ENCODE measurements at places on chromosomes 1 and 21. TPM values are rescaled to one million over a fixed set of nuclear protein-coding genes. Genes with fewer than 3 reads are reported as not detected.

GRCh38 chr1:148263128-148263905 lies 111.2 kb upstream of the NBPF11 start:
- peak; percentile 26 for DNase-seq

- no peak for DNase-seq
These were observed 16.9 kb downstream of the RPTN start for GRCh38 chr1:152141971-152142584.

- no peak for DNase-seq
These were observed 298.3 kb downstream of the ASTN1 start for GRCh38 chr1:176866011-176866714.

- no peak for DNase-seq
These were observed 258 bp upstream of the SYPL2 start for GRCh38 chr1:109466125-109466451.

FAM177B gene
- not detected for total RNA-seq

CYP4A11 gene
- total RNA-seq = not detected

- no peak for DNase-seq
These were observed 37.2 kb upstream of the DDAH1 start for GRCh38 chr1:85502171-85502570.

DNA sequence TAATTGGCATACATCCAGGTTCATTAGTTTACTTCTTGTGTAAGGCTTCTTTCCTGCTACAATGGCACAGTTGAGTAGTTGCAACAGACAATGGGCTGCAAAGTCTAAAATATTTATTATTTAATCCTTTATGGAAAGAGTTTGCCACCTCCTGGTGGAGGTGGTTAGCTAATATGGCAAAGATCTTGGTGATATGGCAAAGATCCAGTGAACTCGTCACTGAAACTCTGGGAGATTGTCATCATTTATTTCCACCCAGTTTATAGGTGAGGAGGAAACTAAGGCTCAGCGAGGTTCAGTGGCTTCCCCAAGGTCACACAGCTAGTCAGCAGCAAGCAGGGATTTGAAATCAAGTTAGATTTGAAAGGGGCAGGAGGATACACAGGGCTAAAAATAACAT lies 16.1 kb upstream of the IFFO2 start:
- peak; percentile 71 for DNase-seq

DNA sequence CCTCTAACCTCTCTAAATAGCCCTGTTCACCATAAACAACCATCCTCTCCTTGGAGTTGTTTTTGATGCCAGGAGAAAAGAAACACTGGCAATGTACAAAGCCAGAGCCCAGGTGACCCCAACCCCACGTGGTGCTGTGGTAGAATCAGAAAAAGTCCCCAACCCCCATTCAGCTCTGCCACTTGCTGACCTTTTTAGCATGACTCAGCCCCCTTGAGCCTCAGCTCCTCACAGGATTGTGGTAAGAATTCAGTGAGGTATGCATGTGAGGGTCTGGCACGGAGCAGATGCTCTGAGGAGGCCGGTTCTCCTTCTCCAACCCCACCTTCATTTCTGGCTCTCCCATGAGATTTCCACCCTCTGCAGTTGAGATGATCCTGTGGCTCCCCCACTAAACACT lies 11.1 kb upstream of the CHI3L1 start:
- DNase-seq = no peak

DNA sequence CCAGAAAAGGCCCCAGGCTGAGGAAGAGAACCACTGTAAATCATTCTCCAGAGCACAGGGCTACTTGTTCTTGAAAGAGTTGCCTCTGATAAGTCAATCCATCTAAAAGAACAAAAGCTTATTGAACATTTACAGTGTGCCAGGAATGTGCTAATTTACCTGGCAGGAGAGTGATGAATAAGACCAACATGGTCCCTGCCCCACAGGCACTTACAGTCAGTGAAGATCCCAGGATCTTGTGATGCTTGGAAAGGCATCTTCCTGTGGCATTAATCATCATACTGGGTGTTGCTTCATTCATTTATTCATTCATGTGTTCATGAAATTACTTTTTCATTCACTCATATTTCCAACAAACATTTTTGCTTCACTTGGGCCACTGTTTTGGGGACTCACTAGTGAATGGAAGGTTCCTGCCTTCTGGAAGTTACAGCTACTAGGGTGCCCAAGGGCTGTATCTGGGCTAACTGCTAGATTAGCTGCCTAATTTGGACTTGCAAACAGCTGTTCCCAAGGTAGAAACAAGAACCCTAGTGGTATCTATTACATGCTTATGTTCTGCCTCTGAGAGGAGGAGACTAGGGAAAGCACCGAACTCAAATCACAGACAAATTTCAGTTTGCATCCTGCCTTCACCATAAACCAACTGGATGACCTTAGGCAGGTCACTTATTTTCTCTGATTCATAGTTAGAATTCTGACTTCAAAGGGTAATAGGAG lies 133.5 kb downstream of the CLIC6 start:
- DNase-seq = no peak

LCE1D gene
- total RNA-seq = not detected

SPRR1B gene
- not detected for total RNA-seq

ARHGAP30 gene
- total RNA-seq = not detected

DNA sequence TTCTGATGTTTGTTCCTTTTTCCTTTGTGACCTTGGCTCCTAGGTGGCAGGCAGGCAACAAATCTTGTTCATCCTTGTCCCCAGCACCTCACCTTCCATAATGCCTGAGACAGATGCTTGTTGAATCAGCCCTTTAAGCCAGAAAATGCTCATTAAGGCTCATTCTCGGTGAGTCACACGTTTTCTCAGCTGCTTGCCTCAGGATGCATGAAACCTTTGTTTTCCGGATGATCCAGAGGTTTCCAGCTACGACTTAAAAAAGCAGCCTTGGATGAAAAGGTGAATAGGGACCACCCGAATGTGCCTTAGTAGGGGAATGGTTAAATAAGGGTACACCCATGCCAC lies 4.6 kb upstream of the ATP13A2 start:
- peak; percentile 84 for DNase-seq
